ENCODE measurements at places on chromosomes 3 and 15.

- DNase-seq = no peak
Measured at GRCh38 chr3:71245971-71246880, 337.3 kb downstream of the FOXP1 start.

- no peak for DNase-seq
Measured at GRCh38 chr3:185316740-185317412, 46.1 kb upstream of the MAP3K13 start.

GRCh38 chr3:40054568-40055222, 245.3 kb downstream of the MYRIP start:
- no peak for DNase-seq

DNA sequence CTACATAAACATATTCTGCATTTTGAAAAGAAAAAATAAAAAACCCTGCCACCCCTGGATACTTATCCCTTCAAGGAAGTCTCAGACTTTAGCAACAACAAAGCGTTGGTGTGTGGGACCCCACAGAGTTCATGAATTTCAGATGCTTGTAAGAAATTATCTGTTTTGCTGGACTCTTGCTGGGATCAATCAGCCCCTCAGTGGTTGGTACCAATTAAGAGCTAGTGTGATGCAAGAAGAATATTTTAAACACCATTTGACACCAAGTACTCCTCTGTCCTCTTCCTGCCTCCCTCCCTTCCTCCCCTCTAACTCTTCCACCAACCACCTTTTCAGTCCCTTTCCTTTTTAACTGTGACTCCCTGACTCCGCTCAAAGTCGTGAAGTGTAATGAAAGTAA, 51.5 kb downstream of the SST start:
- no peak for DNase-seq

- no peak for DNase-seq
Measured at GRCh38 chr3:189389346-189389745, 217.6 kb downstream of the TPRG1 start.

- DNase-seq = no peak
Measured at GRCh38 chr3:152959307-152959706, 124.4 kb downstream of the P2RY1 start.
